M059J (cell line): ENCODE measurements at places on chromosomes 7 and 10.
A peak's percentile ranks its signal among the peaks of the same experiment; 100 is the strongest.

GRCh38 chr7:40598915-40599314 lies 464.1 kb downstream of the SUGCT start:
- no peak for DNase-seq

DNA sequence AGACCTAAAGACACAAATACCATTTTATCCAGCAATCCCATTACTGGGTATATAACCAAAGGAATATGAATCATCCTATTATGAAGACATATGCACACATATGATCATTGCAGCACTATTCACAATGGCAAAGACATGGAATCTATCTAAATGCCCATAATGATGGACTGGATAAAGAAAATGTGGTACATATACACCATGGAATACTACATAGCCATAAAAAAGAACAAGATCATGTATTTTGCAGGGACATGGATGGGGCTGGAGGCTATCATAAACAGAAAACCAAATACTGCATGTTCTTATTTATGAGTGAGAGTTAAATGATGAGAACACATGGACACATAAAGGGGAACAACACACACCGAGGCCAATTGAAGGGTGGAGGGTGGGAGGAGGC lies 3.8 kb downstream of the MACC1 start:
- no peak for DNase-seq

DNA sequence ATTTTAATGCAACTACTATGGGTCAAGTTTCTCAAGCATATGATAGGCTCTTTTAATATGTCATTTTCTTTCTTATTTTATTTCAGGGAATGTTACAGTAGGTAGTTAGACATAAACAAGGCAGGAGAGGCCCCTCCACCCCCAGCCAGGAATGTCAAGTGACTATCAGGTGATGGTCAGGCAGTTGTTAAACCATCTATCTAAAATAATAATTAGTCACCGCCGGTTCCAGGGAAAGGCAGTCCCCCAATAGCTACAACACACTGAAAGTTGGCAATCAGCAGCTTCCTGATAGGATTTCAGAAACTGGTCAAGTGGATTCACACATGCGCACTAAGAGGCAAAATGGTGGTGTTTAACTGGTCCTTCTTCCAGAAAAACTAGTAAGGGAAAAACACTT lies 9.3 kb downstream of the OLAH start:
- no peak for DNase-seq

DNA sequence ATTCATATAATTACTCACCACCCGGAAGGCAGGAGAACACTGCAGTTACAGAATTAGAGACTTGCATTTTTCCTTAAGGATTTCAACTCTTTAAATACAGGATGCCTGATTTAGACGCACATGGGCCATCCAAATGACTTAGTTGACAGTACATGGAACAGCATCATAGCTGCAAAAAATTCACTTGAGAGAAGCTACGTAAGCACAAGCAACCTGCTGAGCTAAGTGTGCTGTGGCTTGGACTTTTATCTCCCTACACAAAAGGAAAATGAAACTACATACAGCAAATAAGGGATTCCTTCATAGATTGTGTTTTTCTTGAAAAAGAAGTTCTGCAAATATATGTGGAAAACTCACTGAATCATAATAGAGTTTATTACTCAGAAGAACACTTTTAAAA lies 152.6 kb downstream of the POU6F2 start:
- no peak for DNase-seq

GRCh38 chr7:4204513-4205165 lies 477.5 kb upstream of the FOXK1 start:
- no peak for DNase-seq

DNA sequence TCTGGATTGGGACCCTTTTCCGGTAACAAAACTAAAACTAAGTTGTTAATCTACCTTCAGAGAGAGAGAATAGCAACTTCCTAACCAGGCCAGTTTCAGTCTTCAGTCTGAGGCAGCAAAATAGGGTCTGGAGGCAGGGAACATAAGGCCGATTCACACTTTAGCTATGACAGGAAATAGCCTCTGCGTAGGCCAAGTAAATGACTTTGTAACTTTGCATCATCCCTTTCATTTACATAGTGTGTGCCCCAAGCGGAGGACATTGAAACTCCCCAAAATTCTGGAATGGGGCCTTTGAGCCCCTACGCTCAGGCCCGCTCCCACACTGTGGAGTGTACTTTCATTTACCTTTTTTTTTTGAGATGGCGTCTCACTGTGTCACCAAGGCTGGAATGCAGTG lies 1.7 kb upstream of the UPP1 start:
- DNase-seq = peak; percentile 83

- DNase-seq = peak; percentile 54
Observed at GRCh38 chr10:74027702-74028101, 29.8 kb downstream of the VCL start.

DNA sequence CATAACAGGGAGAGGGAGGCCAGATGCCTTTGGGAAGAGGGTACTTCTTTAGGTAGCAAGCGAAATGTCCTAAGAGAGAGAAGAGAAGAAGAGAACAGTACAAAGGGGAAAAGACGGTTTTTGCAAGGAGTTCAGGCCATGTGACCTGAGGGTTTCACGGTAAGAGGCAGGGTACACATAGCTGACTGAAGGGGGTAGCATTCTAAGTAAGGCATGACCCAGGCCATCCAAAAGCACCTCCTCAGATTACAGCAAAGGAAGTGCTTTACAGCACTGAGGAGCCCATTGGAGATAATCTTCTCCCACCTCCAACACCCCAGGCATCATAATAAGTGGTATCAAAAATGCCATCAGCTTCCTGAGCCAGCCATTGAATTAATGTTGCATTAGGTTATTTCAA lies 258.2 kb upstream of the NPY start:
- no peak for DNase-seq

DNA sequence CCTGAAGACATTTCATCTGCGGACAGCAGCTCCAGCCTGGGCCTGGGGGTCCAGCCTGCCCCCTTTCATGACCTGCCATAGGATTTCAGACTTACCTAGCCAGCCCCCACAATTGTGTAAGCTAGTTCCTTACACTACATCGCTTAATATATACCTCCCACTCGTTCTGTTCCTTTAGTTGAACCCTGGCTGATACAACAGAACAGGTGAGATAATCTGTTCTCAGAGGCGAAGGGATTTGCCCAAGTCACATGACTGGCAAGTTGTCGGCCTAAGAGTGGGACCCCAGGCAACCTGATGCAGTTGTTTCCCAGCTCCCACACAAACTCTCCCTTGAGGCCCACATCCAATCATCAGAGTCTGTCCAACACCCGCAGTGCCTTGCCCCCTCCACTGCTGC lies 168.2 kb downstream of the SH3PXD2A start:
- no peak for DNase-seq

GRCh38 chr10:73774637-73775036 lies 7.2 kb upstream of the CHCHD1 start:
- DNase-seq = peak; percentile 54

GRCh38 chr10:78028438-78029268 lies 662 bp downstream of the POLR3A start:
- DNase-seq = peak; percentile 54

DNA sequence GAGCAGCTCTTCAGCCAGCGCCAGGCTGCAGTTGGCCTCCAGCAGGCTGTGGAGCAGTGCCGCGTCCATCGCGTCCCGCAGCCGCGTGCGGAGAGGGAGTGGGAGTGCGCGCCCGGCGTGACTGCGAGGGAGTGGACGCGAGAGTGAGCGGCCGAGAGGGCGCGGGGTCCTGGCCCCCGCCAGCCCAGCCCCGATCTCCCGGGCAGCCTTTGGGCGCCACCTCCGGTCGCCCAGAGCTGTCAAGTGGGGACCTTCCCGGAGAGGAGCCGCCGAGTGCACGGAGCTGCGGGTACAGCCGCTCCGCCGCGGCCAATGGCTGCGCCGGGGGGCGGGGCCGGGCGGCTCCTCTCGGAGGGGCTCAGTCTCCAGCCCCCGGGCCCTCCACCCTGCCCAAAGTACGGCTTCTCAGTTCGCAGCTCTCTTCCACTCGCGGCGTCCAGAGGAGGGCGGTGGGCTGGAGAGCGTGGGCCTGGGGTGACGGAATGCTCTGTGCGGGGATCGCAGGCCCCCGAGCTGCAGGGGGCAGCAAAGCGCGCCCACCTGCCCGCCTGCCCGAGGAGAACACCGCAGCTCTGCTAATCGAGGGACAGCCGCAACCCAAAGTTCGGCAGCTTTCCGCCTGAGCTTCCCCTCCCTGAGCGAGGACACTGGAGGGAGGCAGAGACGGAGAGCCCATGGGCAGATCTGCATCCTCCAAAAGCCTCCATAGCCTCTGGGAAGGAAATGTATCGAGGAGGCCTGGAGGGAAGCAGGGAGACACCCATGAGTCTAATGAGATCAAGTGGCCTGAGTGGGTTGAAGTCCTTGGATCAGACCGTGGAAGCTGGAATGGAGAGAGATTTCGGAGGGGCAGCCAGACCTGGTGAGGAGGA lies at the start of gene CRHR2:
TSS of gene CRHR2 (minus strand) at position 245 of the 872 bp plus-strand sequence. CDS start at position 69, 176 bp downstream.
- DNase-seq = no peak

DNA sequence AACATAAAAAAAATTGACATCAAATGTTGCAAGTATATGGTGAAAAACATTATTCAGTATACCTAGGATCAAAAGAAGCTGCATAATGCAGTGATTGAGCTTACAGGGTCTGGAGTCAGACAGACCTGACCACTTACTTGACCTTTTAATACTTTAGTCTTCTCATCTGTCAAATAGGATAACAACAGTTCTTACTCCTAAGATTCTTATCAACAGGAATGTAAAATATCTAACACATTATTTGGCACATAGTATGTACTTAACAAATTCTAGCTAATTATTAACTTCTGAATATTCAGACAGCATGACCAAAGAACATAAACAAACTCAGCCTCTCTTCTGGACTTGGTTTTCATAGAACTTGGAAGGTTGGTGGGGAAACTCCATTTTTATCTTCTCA lies 45.6 kb upstream of the PIP4K2A start:
- DNase-seq = no peak

- DNase-seq = no peak
Observed at GRCh38 chr10:51658000-51658399, 41.4 kb downstream of the CSTF2T start.

- no peak for DNase-seq
Observed at GRCh38 chr7:36750451-36750850, 26.2 kb upstream of the AOAH start.

- DNase-seq = no peak
Observed at GRCh38 chr7:130268463-130269317, 2.0 kb downstream of the CPA2 start.

GRCh38 chr7:128409596-128410450 lies at the start of gene IMPDH1:
Gene IMPDH1, minus strand, starts transcription at chr7:128409982. Its CDS starts 81 bp downstream, at chr7:128409901.
- DNase-seq = peak; percentile 89

GRCh38 chr10:92734301-92734700 lies 44.5 kb downstream of the HHEX start:
- DNase-seq = no peak

- no peak for DNase-seq
Observed at GRCh38 chr10:61825001-61825400, 76.5 kb upstream of the ARID5B start.

GRCh38 chr10:95214793-95215192 lies 20.8 kb downstream of the ACSM6 start:
- peak; percentile 73 for DNase-seq

DNA sequence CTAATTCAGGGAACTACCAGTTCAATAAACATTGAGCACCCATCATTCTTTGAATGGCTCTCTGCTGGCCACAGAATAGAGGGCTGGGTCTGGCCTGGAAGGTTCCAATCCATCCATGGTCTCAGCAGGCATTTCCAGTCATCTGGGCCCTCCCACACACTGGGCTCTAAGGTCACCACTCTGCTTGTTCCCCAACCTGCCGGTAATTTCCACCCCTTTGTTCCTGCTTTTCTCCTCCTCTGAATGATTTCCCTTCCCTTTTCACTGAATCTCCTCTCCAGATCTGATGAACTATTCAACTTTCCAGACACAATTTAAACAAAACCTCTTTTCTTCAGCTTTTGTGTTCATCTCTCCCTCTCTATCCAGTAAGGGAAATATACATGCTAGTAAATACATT lies 2.6 kb downstream of the BZW2 start:
- peak; percentile 28 for DNase-seq

DNA sequence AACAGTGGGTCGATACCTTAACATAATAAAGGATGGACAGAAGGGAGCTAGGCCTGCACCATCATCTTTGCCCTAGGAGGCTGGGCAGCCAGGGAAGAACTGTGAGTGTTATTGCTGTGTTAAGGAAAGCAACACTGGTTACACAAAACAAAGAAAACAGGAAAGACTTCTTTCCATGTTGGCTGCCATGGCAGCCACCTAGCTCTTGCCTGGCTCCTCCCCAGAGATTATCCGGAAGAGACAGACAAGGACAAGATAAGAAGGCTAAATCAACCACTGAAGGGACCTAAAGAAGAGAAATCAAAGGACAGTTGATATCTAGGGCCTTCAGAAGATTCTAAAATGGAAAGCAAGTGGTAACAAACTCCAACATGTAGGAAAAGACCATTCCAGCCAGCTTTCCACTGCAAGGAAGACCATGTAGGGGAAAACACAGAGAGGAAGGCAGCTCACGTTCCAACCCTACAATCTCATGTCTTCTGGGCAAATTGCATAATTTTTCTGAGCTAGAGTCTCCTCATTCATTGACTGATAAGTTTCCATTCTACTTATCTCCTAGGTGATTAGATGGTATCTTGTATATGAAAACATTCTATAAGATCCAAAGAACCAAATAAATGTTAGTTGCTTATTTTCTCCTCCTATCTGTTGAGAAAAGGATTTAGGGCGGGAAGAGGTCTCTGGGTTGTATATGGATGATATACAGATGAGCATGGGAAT lies 51.2 kb downstream of the SP8 start:
- no peak for DNase-seq

DNA sequence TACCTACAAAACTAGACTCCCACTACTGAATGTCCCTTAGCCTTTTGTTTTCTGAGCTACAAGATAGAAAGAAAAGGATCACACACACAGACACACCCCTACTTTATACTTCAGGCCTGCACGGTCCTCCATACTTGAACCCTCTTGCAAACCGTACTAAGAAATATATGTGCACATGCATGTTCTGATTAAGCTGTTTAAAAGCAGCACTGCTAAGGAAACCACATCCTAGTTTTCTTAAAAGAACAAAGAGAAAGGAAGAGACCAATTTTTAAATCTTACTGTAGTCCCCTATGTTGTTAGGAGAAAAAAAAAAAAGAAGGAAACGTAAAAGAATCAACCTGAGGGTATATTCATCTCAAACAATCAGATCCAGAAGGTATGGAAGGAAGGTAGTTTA lies 501.2 kb downstream of the PARD3 start:
- no peak for DNase-seq

DNA sequence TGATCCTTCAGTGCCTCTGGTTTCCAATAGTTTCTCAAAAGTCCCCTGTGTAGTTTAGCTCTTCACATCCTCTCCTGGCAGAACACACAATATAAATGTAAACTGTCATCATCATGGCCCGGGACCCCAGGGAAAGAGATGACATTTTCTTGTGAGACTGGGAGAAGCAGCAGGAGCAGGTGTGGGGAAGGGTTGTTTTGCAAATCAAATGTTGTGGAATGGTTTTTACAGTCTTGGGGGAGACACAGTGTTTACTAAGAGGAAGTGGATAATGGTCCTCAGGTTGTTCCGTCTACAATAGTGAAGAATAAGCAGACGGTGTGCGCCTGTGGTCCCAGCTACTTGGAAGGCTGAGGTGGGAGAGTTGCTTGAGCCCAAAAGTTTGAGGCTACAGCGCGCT lies 159.1 kb downstream of the SEC23IP start:
- no peak for DNase-seq

- DNase-seq = no peak
Observed at GRCh38 chr7:101869901-101870290, 52.5 kb downstream of the CUX1 start.
